8988T (cell line): ENCODE measurements at places on chromosomes 13 and 19.

GRCh38 chr13:69947582-69947981 is 160.0 kb upstream of the ATXN8OS start:
- DNase-seq: no peak

DNA sequence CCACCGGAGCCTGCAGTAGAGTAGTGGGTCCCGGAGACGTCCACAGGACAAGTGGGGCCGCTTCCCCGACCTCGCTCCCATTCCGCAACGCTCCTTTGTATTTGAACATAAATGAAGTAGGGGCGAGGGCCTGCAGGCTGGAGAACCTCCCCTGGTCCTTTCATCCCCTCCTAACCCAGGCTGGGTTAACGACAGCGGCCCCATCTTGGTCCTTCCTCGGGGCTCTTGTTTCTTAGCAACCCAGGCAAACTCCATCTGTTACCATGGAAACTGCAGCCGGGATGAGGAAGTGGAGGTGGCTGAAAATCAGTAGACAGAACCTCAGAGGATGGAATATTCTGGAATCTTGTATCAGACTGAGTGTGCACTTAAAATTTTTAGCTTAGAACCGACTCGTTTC is 132.6 kb upstream of the USP29 start:
- DNase-seq: no peak

DNA sequence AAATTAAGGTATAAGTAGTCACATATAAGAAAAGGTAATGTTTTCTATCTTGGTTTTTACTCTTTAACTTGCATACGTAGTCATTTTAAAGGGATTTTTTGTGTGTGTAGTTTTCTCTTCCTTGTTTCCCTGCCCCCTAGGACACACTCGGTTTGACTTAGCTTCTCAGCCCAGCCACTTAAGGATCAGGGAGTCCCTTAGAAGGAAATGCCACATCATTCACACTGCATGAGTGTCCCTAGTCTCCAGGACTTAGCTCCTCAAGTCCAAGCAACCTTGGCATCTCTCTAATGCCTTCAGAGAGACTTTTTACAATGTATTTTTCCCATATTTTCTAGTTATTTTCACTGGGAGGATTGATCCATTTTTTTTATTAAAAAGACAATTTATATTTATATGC is 1407.7 kb downstream of the EFNB2 start:
- no peak for DNase-seq

DNA sequence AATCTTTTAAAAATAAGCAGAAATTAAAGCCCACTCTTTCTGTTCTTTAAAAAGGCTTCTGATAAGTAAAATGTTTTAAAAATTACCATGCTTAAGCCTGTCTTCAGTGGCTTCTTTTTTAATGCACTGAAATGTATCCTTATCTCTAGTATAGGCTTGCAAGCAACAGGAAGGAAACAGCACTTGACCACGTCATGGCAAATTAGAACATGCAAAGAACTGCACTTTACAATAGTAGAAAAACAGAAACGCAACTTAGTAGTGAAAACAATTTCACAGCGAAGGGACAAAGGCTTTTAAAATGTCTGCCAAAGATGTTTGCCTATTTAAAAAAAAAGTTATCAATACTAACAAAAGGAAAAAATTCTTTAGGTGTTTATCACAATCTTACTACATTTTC is 36.3 kb downstream of the ELF1 start:
- no peak for DNase-seq

- no peak for DNase-seq
Measured at GRCh38 chr13:36862722-36863121, 43.7 kb downstream of the RFXAP start.

DNA sequence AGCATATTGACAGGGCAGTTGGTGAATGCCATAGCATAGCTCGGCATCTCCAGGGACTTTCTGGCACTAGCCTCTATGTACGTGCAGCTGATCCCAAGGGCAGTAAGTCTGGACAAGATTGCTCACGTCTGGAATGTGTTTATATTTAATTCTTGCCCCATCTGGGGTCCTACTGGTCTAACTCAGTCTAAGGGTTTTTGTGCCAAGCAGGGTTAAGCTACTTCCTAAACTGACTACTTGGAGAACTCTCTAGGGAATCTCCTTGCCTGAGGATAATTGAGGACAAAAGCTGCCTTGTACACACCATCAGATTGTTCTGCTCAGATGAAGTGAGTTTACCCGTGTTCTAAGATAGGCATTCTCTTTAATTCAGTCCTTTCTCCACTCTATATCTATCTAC is 358.1 kb downstream of the MYO16 start:
- no peak for DNase-seq

GRCh38 chr13:72205773-72206172 is 338.8 kb upstream of the DACH1 start:
- no peak for DNase-seq

GRCh38 chr19:4323692-4324091 is 14.9 kb downstream of the STAP2 start:
- no peak for DNase-seq

DNA sequence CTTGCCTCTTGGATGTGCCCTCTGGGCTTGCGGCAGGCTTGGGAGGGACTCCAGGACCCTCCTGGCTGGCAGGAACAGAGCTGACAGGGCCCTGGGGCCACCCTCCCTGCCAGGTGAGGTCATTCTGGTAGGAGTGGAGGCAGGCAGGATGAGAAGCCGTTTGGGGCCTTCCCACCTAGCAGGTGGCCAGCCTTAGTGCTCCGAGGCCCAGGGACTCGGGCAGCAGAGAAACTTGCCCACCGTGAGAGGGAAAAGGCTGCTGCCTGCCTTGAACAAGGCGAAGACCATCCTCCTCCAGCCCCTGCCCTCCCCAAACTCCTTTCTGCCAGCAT is 8.5 kb downstream of the RFX1 start:
- no peak for DNase-seq

GRCh38 chr19:807627-808422 is 10.6 kb downstream of the PTBP1 start:
- DNase-seq: no peak

DNA sequence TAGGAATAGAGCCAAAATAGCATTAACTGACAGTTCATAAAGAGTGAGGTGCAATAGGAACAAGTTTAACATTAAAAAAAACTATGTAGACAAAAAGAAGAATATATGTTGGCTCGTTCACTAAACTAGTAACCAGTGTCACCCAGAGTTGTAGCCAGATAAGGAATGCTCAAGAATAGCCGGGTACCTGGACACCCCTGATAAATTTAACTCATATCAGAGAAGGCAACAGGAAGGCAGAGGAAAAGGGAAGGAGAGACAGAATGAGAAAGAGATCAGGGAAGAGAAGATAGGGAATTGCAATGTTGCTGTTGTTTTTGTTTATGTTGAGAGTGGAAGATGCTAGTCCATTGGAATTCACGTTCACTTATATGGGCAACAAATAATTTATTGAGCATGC is 31.6 kb upstream of the KATNAL1 start:
- no peak for DNase-seq

GRCh38 chr19:41016488-41017071 is 25.5 kb downstream of the CYP2B6 start:
- DNase-seq: no peak

GRCh38 chr19:2012941-2013682 is 2.4 kb downstream of the BTBD2 start:
- no peak for DNase-seq

- no peak for DNase-seq
Measured at GRCh38 chr13:83831796-83832195, 50.5 kb downstream of the SLITRK1 start.

GRCh38 chr13:110486061-110486715 is 75.3 kb downstream of the RAB20 start:
- no peak for DNase-seq

- DNase-seq: no peak
Measured at GRCh38 chr13:93146584-93147297, 79.9 kb upstream of the GPC6 start.

GRCh38 chr13:108527844-108528243 is 101.6 kb upstream of the MYO16 start:
- DNase-seq: no peak

- DNase-seq: no peak
Measured at GRCh38 chr13:29917650-29918049, 67.2 kb upstream of the UBL3 start.

DNA sequence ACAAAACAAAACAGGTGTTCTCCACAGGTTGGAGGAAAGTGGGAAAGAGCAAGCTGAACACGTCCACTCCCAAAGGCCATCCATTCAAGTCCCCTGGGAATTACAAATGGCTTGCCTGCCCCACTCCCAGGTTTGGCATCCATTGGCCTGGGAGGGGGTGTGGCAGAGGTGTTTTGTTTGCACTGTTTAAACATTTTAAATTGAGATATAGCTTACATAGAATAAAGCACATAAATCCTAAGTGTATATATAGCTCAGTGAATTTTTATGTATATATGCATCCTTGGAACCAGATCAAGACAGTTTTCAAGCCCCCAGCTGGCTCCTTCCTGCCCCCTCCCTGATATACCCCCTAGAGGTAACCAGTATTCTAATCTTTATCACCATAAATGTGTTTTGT is 12.7 kb downstream of the SLC25A42 start:
- no peak for DNase-seq

- no peak for DNase-seq
Measured at GRCh38 chr13:85508683-85509329, 290.4 kb downstream of the SLITRK6 start.

- DNase-seq: peak; percentile 65
Measured at GRCh38 chr19:18589380-18590272, 1.0 kb downstream of the REX1BD start.

DNA sequence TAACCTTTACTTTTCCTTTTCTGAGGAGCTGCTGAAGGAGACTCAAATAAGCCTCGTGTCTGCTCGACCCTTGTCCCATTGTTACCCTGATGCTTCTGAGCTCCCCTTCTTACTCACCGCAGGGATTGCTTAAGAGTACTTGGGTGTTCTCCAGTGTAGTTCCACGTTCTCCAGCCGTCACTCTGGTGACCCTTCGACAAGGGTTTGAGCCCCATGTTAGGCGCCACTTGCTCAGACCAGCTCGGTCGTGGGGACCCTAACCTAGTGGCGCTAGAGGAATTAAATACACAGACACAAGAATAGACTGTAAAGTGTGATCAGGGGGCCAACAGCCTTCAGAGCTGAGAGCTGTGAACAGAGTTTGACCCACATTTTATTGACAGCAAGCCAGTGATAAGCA is 10.3 kb downstream of the ZNF480 start:
- no peak for DNase-seq

GRCh38 chr13:99834246-99834645 is 137.3 kb downstream of the ZIC5 start:
- DNase-seq: no peak

DNA sequence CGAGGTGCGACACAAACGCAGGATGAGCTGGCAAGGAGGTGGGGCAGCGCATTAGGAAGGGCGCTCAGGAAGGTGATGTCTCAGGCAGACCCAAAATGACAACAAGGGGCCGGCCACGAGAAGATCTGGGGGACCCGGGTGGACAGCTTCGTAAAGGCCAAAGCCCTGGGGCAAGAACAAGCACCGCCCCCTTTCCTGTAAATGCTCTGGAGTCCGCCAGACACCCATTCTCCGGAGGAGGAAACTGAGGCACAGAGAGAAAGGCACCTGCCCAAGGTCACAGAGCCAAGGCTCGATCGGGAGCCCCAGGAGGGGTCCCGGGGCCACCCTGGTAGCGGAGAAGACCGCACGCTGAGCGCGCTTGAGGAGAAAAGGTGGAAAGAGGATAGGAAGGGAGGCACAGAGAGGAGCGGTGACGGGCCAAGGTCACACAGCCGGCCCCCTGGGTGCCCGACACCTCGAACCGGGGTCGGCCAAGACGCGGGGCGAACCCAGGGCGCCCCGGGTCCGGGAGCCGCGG is 571 bp downstream of the SAFB2 start:
- DNase-seq: no peak

DNA sequence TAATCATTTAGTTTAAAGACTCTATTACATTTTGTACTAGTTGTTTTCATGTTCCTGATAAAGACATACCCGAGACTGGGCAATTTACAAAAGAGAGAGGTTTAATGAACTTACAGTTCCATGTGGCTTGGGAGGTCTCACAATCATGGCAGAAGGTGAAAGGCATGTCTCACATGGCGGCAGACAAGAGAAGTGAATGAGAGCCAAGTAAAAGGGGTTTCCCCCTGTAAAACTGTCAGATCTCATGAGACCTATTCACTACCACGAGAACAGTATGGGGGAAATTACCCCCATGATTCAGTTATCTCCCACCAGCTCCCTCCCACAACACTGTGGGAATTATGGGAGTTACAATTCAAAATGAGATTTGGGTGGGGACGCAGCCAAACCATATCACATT is 129.2 kb downstream of the PAN3 start:
- DNase-seq: no peak

- no peak for DNase-seq
Measured at GRCh38 chr13:85575110-85575509, 224.1 kb downstream of the SLITRK6 start.

GRCh38 chr19:16714702-16715287 is 4.9 kb upstream of the NWD1 start:
- DNase-seq: no peak

- DNase-seq: no peak
Measured at GRCh38 chr13:76213423-76213904, 577.3 kb downstream of the LMO7 start.

DNA sequence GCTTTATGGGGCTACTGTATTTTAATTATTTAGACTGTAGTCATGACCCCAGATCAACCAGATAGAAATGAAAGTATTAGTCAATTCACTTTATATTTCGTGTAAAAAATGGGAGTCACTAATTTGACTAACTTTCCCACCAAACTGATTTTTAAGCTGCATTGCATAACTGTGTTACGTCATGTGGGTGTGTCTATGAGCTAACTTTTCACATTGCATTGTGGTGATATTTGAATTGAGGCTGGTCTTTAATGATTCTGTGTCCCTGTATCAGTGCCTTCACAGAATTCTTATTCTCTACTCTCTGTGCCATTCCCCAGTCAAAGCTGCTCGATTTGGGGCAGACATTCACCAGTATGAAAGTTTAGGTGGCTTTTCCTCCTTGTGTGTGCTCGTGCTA is 172.7 kb upstream of the MAB21L1 start:
- DNase-seq: no peak

- DNase-seq: no peak
Measured at GRCh38 chr13:26563713-26564112, 6.2 kb downstream of the WASF3 start.

- DNase-seq: no peak
Measured at GRCh38 chr19:3268763-3269162, 44.3 kb downstream of the CELF5 start.

DNA sequence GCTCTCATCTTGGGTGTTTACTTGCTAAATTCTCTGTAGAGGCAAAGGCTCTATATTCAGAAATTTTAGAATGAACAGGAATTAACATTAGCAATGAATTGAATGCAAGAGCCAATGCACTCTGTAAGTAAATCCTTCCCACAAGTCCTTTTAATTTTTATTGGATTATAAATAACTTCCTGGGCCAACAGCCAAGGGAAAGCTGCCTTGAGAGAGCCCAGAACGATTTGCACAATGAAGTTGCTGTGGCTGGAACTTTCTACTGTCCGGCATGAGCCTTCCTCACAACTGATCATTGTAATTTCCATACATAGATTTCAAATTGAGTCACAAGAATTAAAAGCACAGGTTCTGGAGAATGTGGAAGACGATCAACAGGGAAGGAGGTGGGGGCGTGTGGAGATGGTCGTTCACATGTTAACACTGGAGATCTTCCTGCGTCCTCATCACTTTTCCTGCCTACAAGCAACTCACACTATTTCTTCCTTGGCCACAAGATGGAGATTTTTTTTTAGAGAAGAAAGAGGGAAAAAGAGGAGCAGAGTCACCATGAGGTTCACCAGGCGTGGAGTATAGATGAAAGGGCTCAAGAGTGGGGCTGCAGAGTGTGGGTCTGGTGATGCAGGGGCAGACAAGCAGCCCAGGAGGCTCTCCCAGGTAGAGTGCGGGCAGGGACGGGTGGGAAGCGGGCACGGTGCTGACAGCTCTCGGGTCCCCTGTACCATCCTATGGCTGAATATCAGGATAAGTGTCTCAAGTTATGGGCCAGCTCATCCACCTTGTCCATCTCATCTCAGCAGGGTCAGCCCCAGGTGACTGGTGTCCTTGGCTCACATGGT is 110.7 kb downstream of the SOX1 start:
- DNase-seq: no peak
